Stimulated activated naive B cell treated with anti-CD40 and anti-IgM and Interleukin-4, amounts not matched to agents 10 μg/mL and 1 μg/mL and 100 μg/mL, for 72 hours (primary cell): ENCODE measurements at places on chromosomes 4 and X.

GRCh38 chrX:34918856-34919255, 23.7 kb upstream of the FAM47B start:
- no peak overlapping the region for H3K27ac ChIP-seq
- no peaks in the 10 kb centered on the region for H3K36me3 ChIP-seq
- no peak for DNase-seq
- no peaks in the 10 kb centered on the region for H3K4me1 ChIP-seq

DNA sequence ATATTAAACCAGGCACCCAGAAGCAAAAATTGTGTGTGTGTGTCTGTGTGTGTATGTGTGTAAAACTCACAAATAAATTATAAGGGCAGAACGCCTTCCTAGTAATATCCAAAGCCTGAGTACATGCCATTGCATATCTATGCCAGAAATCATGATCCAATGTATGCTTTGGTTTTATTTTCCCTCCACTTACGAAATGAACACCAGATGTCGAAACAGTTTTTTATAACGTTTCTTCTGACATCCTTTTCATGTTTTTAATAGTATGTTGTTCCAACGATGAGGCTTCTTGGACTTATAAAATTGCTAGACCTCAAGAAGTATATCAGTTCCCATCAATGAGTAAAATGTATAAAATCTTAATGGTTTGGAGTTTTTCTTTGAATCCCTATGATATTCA, 55.4 kb downstream of the KCNIP4 start:
- H3K27ac ChIP-seq = no peak overlapping the region
- DNase-seq = no peak
- H3K4me1 ChIP-seq = no peaks in the 10 kb centered on the region
- H3K4me3 ChIP-seq = no peak overlapping the region

- H3K27ac ChIP-seq = no peak overlapping the region
- H3K4me3 ChIP-seq = no peak overlapping the region
- no peaks in the 10 kb centered on the region for H3K36me3 ChIP-seq
- peaks cover 6% of the 10 kb centered on the region for H3K27me3 ChIP-seq
- H3K4me1 ChIP-seq = no peaks in the 10 kb centered on the region
Observed at GRCh38 chr4:70402762-70403161, 5.0 kb downstream of the OPRPN start.

DNA sequence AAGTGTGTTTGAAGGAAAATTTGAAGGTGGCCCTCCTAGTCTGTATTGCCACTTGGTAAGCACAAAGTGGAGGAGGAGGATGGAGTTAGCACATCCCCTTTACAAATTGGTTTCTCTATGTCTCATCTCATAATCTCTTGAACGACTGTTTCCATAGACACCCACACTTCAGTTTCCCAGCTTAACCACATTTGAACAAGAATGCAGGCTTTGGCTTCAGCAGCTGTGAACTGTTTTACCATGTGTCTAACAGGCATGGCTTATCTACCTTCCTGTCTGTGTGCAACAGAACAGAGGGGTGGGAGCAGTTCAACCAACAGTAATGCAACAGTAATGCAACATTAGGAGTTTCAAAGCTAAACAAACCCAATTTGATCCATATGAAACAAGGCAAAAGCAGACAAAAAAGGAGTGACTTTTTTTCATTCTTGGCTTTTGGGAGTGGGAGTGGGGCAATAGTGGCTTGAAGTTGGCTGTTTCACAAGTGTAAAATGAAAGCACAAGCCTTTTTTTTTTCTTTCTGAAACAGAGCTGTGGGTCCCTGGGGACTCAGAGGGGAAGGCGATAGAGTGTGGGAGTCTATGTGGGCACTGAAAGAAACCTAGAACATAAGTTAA, 108.0 kb downstream of the ITM2A start:
- H3K4me1 ChIP-seq = peaks cover 46% of the 10 kb centered on the region
- peak overlapping the region; percentile 82 for H3K27ac ChIP-seq
- DNase-seq = peak; percentile 69
- H3K27me3 ChIP-seq = no peaks in the 10 kb centered on the region
- H3K4me3 ChIP-seq = peak overlapping the region; percentile 73

- H3K4me1 ChIP-seq = peaks cover 15% of the 10 kb centered on the region
- DNase-seq = no peak
- no peak overlapping the region for H3K4me3 ChIP-seq
- H3K27ac ChIP-seq = no peak overlapping the region
- peaks cover 13% of the 10 kb centered on the region for H3K27me3 ChIP-seq
Observed at GRCh38 chr4:38461342-38461741, 202.7 kb upstream of the KLF3 start.

- H3K4me3 ChIP-seq = no peak overlapping the region
- no peaks in the 10 kb centered on the region for H3K36me3 ChIP-seq
- no peak overlapping the region for H3K27ac ChIP-seq
- DNase-seq = no peak
Observed at GRCh38 chrX:14546190-14546589, 16.9 kb downstream of the GLRA2 start.

GRCh38 chr4:26076000-26076587, 162.1 kb downstream of the SMIM20 start:
- DNase-seq = peak; percentile 66
- H3K27me3 ChIP-seq = peaks cover 17% of the 10 kb centered on the region
- peak overlapping the region; percentile 93 for H3K27ac ChIP-seq
- peaks cover 68% of the 10 kb centered on the region for H3K4me1 ChIP-seq

DNA sequence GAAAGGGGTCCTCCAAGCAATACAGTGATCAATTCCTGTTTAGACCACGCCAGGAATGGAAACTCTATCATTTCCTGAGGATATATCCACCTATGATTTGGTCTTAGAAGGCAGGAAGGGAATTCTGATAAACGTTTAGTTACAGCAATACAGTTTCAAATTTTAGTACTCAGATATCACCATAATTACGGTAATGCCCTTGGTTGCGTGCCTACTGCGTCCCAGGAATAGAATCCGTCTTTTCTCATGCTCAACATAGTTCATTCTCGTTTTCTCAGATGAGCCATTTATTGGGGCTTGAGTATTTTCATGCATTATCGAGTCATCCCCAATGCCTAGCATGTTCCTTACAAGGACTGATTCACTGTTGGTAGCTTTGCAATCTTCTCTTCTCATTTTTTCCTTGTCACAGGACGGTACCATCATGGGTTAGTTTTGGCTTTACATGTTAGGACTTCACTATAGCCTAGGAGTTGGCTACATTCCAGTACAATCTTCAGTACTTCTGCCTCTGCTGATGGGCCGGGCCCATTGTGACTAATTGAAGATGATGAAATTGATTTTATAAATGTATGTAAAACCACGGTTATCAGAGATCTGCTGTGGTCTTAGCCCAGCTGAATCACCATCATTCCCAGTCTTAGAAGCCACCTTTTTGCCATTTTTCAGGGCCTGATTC, 4.4 kb upstream of the PRKX start:
- H3K27me3 ChIP-seq = peaks cover 5% of the 10 kb centered on the region
- H3K27ac ChIP-seq = no peak overlapping the region
- DNase-seq = no peak
- no peak overlapping the region for H3K4me3 ChIP-seq
- no peaks in the 10 kb centered on the region for H3K36me3 ChIP-seq

GRCh38 chr4:104728380-104729122, 233.9 kb upstream of the CXXC4 start:
- no peak overlapping the region for H3K27ac ChIP-seq
- H3K36me3 ChIP-seq = no peaks in the 10 kb centered on the region
- DNase-seq = no peak
- H3K4me1 ChIP-seq = no peaks in the 10 kb centered on the region

DNA sequence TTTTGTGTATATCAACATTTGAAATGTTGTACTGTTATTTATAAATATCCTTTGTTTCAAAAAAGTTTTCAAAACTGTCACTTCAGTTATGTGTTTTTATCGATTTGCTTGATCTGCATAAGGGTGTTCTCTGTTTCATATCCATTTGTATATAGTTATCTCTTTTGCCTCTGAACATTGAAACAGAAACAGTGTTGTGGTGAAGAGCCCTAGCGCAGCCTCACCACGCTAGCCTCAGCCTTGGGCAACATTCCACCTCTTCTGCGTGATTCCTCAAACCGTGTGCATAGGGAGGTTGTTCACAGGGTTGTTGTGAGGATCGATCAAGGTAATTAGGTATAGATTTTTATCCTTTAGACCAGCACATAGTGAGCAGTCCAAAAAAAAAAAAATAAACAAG, 287.0 kb upstream of the GALNT7 start:
- H3K4me3 ChIP-seq = no peak overlapping the region
- H3K36me3 ChIP-seq = no peaks in the 10 kb centered on the region
- no peak for DNase-seq
- H3K27me3 ChIP-seq = no peaks in the 10 kb centered on the region
- H3K27ac ChIP-seq = no peak overlapping the region

GRCh38 chr4:153326513-153326912, 18.0 kb upstream of the MND1 start:
- no peak overlapping the region for H3K27ac ChIP-seq
- no peak overlapping the region for H3K4me3 ChIP-seq
- no peaks in the 10 kb centered on the region for H3K36me3 ChIP-seq
- H3K27me3 ChIP-seq = no peaks in the 10 kb centered on the region
- no peak for DNase-seq
- no peaks in the 10 kb centered on the region for H3K4me1 ChIP-seq

GRCh38 chr4:39118034-39118658, 56.1 kb downstream of the KLHL5 start:
- H3K27ac ChIP-seq = no peak overlapping the region
- peaks cover 63% of the 10 kb centered on the region for H3K36me3 ChIP-seq
- peaks cover 7% of the 10 kb centered on the region for H3K4me1 ChIP-seq
- no peak for DNase-seq

- no peaks in the 10 kb centered on the region for H3K4me1 ChIP-seq
- DNase-seq = no peak
- no peaks in the 10 kb centered on the region for H3K36me3 ChIP-seq
- no peak overlapping the region for H3K27ac ChIP-seq
Observed at GRCh38 chr4:70437197-70437596, 34.8 kb upstream of the MUC7 start.

- peaks cover 12% of the 10 kb centered on the region for H3K36me3 ChIP-seq
- peaks cover under 1% of the 10 kb centered on the region for H3K4me1 ChIP-seq
- no peak overlapping the region for H3K4me3 ChIP-seq
- no peak overlapping the region for H3K27ac ChIP-seq
- no peak for DNase-seq
Observed at GRCh38 chrX:19960913-19961312, 29.9 kb downstream of the BCLAF3 start.

DNA sequence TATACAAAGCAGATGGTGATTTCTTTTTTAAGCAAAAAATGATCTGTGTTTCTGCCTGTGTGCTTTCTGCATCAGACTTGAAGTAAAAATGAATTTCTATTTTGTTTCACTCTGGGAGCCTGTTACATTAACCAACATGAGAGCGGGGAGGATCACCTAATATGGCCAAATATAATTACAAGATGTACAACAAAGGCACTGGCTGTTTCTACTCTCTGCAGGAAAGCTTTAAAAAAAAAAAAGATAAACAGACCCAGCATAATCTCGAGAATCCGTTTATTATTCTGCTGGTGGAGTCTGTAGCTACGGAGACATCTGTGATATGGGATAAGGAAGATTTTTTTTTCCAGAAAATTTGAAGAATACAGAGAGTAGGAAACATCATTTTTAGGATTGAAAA, 103.6 kb downstream of the COMMD8 start:
- no peaks in the 10 kb centered on the region for H3K4me1 ChIP-seq
- peaks cover 18% of the 10 kb centered on the region for H3K27me3 ChIP-seq
- DNase-seq = no peak
- no peak overlapping the region for H3K27ac ChIP-seq
- H3K4me3 ChIP-seq = no peak overlapping the region
- H3K36me3 ChIP-seq = no peaks in the 10 kb centered on the region

- no peak overlapping the region for H3K4me3 ChIP-seq
- no peaks in the 10 kb centered on the region for H3K4me1 ChIP-seq
- no peak overlapping the region for H3K27ac ChIP-seq
- no peak for DNase-seq
Observed at GRCh38 chr4:186643501-186644310, 80.0 kb downstream of the FAT1 start.

DNA sequence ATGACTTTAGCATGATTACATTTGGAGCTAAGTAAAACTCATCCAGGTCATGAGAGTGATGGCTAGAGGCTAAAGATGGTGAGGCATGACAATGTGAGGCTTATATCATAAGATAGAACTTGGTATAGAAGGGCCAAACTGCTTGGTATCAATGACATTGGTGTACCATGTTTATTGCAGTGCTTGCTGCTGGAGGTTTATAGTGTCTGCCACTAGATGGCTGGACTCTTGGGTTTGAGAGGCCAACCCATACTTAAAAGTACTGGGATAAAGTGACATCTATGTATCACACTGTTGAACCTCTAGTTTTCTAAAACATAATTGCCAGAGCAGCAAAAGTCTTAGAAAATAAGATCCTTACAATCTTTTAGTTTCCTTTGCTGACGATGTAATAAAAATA, 83.0 kb upstream of the TACR3 start:
- H3K36me3 ChIP-seq = no peaks in the 10 kb centered on the region
- H3K27me3 ChIP-seq = no peaks in the 10 kb centered on the region
- no peak overlapping the region for H3K4me3 ChIP-seq
- no peak for DNase-seq

DNA sequence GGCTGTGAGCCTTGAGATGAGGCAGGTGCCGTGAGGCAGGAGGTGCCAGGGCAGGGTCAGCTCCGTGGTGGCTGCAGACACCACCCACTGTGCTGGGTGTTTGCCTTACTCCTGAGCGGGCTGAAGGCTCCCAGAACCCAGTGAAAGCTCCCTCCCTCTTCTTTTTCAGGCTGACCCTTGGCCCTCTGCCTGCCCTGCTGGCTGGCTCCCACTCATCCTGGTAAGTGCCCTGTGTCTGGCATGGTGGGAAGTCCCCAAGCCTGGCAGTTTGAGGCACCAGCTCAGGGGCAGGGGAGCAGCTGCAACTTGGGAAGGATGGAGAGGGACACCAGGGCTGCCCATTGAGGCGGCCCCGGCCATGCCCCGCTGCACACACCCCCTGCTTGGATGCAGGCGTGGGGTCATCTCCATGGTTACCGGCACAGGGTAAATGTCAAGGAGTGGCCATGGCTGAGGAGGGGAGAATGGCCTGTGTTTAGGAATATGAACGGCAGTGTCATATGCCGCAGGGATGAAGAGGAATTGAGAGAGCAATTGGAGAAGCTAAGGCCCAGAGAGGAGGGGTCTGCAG, 16.8 kb downstream of the SH3BP2 start:
- peak overlapping the region; percentile 86 for H3K27ac ChIP-seq
- H3K4me1 ChIP-seq = peaks cover 77% of the 10 kb centered on the region
- no peaks in the 10 kb centered on the region for H3K27me3 ChIP-seq
- H3K36me3 ChIP-seq = peaks cover 33% of the 10 kb centered on the region
- no peak for DNase-seq

DNA sequence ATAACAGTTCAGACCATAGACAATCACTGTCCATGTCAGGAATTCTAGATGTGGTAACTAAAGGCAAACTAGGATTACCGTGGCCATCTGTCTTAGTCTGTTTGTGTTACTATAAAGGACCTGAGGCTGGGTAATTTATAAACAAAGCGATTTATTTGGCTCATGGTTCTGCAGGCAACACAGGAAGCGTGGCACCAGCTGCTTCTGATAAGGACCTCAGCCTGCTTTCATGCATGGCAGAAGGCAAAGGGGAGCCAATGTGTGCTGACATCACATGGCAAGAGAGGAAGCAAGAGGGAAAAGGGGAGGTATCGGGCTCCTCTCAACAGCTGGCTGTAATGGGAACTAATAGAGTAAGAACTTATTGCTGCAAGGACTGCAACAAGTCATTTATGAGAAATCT, 376.7 kb downstream of the GPM6A start:
- H3K36me3 ChIP-seq = no peaks in the 10 kb centered on the region
- no peaks in the 10 kb centered on the region for H3K27me3 ChIP-seq
- H3K4me1 ChIP-seq = no peaks in the 10 kb centered on the region
- DNase-seq = no peak
- no peak overlapping the region for H3K4me3 ChIP-seq
- no peak overlapping the region for H3K27ac ChIP-seq

- no peaks in the 10 kb centered on the region for H3K36me3 ChIP-seq
- H3K4me1 ChIP-seq = no peaks in the 10 kb centered on the region
- DNase-seq = no peak
- H3K27ac ChIP-seq = no peak overlapping the region
- peaks cover 5% of the 10 kb centered on the region for H3K27me3 ChIP-seq
Observed at GRCh38 chrX:154594491-154594890, 9.6 kb downstream of the CTAG1A start.
